ENCODE measurements at places on chromosomes 2 and 18.

DNA sequence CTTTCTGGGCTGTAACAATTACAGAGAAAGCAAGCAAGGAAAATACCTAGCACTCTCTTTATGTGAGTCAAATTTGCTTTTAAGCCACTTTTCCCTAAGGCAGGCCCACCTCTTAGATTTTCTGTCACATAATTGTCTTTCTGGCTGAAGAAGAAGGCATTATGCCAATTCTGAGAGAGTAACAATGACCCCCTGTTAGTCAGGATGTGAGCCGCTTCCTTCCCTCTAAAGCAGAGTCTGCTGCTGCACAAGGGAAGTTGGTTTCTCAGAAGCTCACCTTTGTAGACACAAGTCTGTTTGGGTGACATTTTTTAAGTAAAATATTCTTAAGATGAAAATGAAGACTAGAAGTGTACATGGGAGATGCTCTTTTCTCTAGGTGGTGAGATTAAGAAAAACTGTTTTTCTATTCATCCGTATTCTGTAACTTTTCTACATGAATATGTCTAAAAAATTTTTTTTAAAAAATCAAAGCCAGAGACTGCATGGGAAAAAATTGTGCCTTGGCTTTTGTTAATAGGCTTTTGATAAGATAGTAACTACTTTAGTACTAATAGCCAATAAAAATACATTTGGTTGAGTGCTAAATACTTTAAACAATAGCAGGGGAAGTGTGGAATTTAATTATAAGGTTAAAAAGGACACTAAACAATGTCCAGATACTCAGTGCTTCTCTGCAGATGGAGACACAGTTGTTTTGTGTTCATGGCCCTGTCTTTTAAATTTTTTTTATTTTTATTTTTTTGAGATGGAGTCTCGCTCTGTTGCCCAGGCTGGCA is 33.4 kb upstream of the VPS54 start:
- DNase-seq: no peak

- no peak for DNase-seq
Observed at GRCh38 chr2:223943135-223943534, 2.0 kb downstream of the WDFY1 start.

DNA sequence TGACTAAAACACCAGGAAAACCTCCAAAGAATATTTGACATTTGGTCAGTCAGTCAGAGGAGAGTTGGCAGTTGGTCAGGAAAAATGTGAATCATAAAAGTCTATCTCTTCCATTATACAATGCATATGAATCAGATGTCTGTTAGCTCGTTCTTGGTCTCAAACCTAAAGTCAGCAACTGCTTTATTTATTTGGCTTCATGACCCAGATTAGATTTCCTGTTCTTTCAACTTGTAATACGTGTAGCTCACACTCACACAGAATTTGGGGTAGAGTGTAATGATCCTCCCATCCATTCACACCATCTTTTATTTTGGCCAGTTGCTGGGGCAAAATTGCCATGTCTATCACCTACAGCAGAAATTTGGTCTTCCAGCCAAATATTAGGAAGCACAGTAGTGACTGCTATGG is 81.9 kb upstream of the COL5A2 start:
- no peak for DNase-seq

DNA sequence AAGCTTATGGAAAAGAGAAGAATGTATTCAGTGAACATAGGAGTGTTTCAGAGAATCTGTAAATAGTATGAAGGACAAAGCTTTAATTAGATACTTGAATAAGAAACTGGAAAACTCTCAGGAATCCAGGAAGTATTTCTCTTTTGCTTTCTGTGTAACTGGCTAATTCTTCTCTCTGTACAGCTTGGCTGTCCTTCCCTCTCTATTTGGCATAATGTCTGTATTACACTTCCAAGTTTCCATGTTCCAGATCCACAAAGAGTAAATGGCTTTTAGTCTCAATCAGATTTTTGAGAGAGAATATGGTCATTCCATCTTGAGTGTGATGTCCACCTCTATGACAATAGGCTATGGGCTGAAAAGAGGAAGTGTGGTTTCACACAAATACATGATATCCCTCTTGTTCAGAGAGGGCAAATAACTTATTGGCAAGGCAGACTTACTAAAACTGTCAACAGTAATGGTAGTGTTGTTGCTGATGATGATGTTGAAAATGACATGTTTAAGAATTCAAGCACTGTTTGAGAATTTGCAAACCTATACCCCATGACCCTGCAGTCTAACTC is 129.2 kb upstream of the ERBB4 start:
- DNase-seq: no peak

Measured in stimulated activated CD8-positive, alpha-beta memory T cell treated with anti-CD3 and anti-CD28 coated beads, Interleukin-2, amount 100 ng/mL, for 1 hour (primary cell).